ENCODE measurements at places on chromosomes 1 and 21.

- DNase-seq = no peak
Measured at GRCh38 chr1:66278260-66279021, 255.5 kb upstream of the SGIP1 start.

DNA sequence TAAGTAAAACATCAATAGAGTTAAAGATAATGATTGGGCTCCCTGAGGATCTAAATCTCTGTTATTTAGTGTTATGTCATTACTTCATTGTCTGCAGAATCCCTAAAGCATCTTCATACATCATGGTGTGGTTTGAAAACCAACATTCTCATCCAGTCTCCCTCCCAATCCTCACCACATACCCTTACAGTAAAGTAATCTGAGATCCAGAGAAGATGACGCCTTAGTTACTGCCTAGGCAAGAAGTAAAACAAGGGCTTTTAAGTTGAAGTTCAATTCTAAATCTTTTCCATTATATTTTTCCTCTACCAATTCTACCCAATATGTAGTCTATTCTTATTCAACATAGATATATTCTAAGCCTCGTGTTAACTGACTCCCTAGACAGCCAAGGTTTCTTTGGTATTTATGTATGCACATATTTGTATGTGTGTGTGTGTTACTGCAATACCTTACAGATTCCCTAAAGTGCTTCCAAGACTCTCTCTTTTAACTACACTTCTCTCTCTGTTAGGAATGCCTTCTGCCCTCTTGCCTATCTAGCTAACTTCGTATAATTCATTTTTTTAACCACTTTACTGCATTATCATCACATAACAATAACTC, 17.3 kb downstream of the DPH5 start:
- peak; percentile 58 for DNase-seq

- peak; percentile 48 for DNase-seq
Measured at GRCh38 chr21:16579538-16579937, 849.8 kb downstream of the USP25 start.

DNA sequence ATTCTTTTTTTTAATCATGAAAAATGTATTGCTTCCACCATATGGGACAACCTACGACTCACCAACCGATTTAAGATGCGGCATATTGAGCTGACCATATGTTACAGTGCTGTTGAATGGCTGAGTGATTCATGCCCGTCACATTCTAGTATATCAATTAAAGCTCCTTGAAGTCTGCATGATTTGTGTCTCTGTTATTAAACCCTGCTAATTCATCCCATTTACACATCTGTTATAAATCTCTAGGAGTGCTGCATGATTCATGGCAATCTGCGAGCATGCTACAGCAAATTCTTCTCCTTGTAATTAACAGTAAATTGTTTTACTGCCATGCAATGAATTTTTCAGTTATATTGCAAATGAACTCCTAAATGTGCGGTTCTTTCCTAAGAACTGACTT, 239.8 kb downstream of the USH2A start:
- DNase-seq = peak; percentile 17

GRCh38 chr1:194517567-194517966, 1331.2 kb upstream of the B3GALT2 start:
- DNase-seq = no peak

Measured in AG10803 (cell line).